ENCODE measurements at places on chromosomes 2 and 18. TPM values are rescaled to one million over a fixed set of nuclear protein-coding genes. Genes with fewer than 3 reads are reported as not detected.

Gene SCN3A
- 0.43 TPM for total RNA-seq

Gene ASXL3
- not detected for total RNA-seq

Gene RIT2
- total RNA-seq, result not detected

Gene ELOA2
- not detected for total RNA-seq

Gene EPAS1
- 6.5 TPM for total RNA-seq

Gene SULT1C2
- total RNA-seq, result not detected

Gene POTEI
- total RNA-seq, result not detected

All from activated naive CD4-positive, alpha-beta T cell treated with anti-CD3 and anti-CD28 coated beads, Interleukin-2, amount 50 U/mL, for 72 hours (primary cell).